Stimulated activated CD8-positive, alpha-beta memory T cell treated with anti-CD3 and anti-CD28 coated beads, Interleukin-4, amount 100 ng/mL, for 1 hour (primary cell): ENCODE measurements at places on chromosomes 1 and 21.

DNA sequence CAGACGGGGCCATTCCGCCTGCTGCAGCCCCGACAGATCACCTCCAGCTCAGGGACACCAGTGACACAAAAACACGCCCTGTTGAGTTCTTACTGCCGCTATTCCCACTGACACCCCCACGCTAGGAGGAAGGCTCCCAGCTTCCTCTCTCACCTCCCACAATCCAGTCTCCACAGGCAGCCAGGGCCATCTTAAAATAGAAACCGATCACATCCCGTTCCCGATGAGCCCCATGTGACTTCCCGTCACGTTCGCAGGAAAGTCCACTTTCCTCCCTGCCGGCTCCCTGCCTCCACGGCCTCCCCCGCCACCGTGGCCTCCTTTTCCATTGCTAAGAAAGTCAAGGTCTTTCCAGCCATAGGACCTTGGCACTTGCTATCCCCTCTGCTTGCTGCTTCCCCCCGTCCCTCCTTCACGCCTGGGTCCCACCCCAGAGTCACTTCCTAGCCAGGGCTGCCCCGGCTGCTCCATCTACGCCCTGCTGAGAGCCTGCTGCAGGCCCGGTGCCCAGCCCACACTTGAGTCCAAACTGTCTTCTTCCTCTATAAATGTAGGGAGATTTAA is 24.0 kb upstream of the DDOST start:
- no peak for DNase-seq

GRCh38 chr1:28902738-28903137 is 11.6 kb upstream of the EPB41 start:
- DNase-seq = no peak

DNA sequence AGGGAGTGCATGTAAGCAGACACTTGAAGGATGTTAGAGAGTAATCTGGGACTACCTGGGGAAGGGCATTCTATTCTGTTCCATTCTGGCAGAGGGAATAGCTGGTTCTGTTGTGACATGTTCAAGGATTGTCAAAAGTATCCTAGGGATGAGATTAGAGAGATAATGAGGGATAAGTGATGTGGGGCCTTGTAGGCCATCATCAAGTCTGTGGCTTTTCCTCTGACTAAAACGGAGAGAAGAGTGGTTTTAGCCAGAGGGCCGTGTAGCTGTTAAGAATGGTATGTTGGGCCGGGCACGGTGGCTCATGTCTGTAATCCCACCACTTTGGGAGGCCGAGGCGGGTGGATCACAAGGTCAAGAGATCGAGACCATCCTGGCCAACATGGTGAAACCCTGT is 23.6 kb downstream of the TGFB2 start:
- DNase-seq = no peak

GRCh38 chr1:29396438-29397255 is 160.3 kb downstream of the PTPRU start:
- DNase-seq = no peak

- no peak for DNase-seq
These were observed 132.3 kb downstream of the TOMM20 start for GRCh38 chr1:234996245-234996757.

- no peak for DNase-seq
These were observed 485.4 kb upstream of the PRMT6 start for GRCh38 chr1:106571109-106571508.

- DNase-seq = no peak
These were observed 182.0 kb downstream of the PLA2G4A start for GRCh38 chr1:187010571-187011309.

GRCh38 chr1:22676916-22677583 is 24.0 kb downstream of the C1QB start:
- no peak for DNase-seq

GRCh38 chr21:33866826-33867225 is 48.8 kb downstream of the ATP5PO start:
- no peak for DNase-seq

DNA sequence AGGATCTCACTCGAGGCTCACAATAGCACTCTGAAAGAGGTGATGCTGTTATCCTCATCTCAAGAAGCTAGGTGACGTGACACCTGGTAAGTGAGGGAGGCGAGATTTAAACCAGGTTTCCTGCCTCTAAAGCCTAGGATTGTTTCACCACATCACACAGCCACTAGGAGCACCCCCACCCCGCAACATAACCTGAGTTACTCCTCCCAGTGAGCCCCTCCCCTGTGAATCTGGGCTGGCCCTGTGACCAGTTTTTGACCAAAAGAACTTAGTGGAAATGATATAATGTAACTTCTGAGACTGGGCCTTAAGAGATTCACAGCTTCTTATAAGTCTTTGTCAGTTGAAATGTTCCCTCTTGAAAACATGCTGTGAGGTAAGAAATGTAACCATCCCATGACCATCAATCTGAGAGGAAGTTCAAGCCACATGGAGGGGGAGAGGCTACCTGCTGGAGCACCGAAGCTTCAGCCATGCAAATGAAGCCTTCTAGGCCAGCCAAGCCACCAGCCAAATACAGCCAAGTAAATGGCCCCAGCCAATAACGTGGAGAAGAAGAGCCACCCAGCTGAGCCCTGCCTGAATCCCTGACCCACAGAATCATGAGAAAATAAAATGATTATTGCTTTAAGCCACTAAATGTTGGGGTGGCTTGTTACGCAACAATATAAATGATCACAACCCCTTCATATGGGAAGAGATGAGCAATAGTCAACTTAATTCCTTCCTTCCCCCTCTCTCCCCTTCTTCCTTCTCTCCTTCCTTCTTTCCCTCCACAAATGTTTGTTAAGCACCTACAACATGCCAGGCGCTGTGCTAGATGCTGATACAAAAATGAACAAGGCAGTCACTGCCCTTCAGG is 61.0 kb upstream of the FAM20B start:
- DNase-seq = no peak

DNA sequence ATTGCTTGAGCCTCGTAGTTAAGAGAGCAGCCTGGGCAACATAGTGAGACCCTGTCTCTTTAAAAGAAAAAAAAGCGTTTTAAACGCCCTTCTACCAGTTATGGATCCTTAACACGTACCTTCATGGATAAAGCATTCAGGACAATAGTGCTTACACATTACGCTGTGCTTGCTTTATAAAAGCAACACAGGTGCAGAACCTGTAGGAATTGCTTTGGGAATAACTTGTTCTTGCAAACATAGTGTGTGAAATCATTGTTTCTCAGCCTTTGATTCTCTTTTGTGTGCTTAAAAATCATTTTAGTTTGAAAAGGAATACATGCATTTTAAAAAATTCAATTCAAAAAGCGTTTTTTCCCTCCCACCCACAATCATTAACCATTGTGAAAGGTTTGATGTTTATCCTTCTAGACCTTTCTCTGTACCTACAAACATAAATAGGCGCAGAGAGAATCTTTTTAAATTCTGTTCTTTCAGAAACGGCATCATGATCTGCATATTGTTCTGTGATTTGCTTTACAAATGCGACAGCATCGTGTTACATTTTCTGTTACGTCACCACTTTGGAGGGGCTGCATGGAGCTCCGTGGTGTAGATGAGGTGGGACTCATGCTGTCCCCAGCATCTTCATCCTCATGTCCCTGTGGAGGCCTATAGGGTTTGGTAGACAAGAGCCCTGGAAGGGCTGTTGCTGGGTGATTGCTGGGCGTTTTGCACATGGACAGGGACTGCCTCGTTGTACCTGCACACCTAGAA is 54.6 kb downstream of the SPSB1 start:
- DNase-seq = no peak

DNA sequence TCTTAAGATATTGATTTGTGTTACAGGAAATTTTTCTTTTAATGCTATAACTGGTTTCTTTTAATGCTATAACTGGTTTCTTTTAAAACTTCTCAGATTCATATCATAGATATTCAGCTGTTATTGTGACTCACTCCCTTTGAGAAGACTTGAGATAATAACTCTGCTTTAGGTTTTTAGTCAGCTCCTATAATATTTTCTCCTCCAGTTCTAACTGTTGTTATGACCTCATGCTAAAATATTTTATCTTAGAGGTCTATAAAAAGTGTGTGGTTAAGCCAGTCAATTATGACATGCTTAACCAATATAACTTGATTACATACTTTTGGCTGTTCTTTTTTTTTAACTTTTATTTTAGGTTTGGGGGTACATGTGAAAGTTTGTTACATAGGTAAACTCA is 280.2 kb downstream of the PTGER3 start:
- no peak for DNase-seq

- no peak for DNase-seq
These were observed 2.1 kb downstream of the C1orf21 start for GRCh38 chr1:184388971-184389370.

DNA sequence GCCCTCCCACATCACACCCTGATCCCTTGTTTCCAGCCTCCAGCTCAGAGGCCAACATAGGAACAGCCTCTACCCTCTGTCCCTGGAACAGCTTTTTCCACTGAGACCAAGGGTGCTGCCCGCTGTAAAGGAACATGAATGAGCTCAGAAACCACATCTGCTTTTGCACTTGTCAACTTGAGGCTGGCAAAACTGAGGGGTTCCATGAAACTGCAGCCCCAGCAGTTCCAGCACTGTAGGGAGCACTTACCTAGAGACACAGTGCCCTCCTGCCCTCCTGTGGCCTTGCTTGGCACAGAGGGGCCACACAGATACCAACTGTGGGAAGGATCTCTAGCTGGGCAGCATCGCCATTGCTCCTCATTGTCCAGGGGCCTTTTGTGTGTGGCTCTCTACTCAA is 51.7 kb downstream of the ITPKB start:
- no peak for DNase-seq

GRCh38 chr1:156392452-156392853 is 23.4 kb downstream of the RHBG start:
- DNase-seq = no peak

GRCh38 chr21:42129300-42130266 is 58.5 kb downstream of the UMODL1 start:
- DNase-seq = no peak

DNA sequence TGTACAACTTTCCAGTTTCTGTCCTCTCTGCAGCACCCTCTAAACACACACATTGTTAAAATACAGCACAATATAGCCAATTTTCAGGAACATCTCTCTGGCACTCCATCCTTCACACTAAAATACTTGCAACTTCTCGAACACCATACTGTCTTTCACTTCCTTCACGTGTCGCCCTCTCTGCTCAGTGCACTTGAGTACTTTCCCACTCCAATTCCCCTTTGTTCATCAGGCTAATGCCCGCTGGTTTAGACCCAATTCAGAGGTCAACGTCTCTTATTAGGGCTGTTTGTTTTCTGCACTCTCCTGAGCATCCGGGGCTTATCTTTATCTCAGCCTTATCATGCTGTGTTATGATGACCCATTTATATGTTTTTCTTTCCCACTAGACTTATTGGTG is 238.2 kb upstream of the SGIP1 start:
- no peak for DNase-seq

GRCh38 chr1:31453384-31454079 is 40.5 kb downstream of the SERINC2 start:
- DNase-seq = no peak

DNA sequence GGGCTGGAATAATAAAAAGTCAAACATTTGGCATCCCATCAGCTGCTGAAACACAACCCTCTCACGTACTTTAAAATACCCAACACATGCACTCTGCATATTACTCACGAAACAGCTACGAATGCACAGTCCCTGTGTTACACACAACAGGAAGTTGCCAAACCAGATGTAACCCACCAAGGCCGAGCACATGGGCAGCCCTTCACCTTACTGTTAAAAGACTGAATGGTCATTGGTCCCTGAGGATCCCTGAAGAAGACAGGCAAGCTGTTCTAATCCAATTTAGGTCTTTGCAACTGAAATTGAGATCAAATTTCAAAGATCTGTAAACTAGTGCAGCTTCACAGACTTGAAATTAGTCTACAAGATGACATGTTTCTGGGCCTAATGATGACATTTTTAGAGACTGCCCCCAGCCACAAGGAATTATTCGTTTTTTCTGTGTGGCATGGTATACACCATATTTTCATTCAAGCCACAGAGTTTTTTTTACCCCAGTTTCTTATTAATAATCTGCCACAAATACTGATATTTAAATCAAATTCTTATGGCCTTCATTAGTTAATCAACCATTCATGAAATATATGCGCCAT is 25.6 kb upstream of the IER5 start:
- DNase-seq = no peak

DNA sequence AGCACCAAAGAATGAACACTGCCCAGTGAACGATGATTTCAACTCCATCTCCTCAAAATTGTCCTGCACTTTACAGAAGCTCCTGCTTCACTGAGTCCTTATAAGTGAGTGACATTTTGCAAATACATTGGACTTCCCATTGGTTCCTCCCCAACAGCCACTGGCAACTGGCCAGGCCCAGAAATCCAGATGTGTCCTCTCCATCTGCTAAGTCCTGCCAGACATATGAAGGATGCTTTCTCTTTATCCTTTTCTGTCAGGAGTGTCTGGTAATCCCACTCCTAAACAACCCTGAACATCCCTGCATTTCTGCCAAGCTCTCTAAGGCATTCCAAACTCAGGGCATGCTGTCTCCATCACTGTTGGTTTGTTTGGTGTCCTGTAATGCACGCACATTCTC is 271.8 kb downstream of the RRAGC start:
- DNase-seq = no peak

- DNase-seq = no peak
These were observed 854.4 kb downstream of the LTN1 start for GRCh38 chr21:28138272-28138671.

GRCh38 chr21:42527489-42528158 is 14.0 kb downstream of the SLC37A1 start:
- no peak for DNase-seq

DNA sequence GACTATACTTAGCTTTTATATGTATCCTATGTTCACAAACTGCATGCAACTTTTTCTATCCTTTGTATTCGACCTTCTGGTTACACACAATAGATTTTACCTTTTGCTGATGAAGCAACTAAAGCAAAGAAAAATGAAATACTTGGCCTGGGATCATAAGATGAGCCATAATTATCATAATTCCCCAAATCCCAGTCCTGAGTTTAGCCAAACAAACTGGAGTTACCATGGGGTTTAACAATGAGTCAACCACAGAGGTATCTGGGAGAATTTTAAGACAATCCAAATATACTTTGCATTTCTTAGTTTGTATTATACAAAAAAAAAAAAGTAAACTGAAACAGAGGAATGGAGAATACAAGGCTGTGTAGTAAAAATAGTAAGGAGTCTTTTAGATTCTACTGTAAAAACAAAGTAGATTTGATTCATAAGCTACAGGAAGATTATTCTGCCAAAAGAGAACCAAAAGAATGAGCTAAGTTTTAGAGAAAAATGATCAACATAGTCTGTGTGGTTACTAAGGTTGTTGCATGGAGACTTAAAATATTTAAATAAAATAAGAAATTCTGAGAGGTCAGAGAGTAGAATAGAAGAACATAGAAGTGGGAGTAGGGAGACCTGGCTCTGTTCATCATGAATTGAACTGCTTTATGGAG is 60.4 kb upstream of the GORAB start:
- no peak for DNase-seq
